ENCODE measurements at places on chromosomes 16 and 17. TPM values are rescaled to one million over a fixed set of nuclear protein-coding genes. Genes with fewer than 3 reads are reported as not detected.

The MARVELD3 gene
- 34.8 TPM for total RNA-seq

GRCh38 chr16:8764525-8765250, 32.8 kb downstream of the TMEM186 start:
- DNase-seq: peak; percentile 55

- no peak for DNase-seq
Measured at GRCh38 chr16:1830213-1830612, 3.2 kb downstream of the FAHD1 start.

The KRTAP4-4 gene
- total RNA-seq: not detected

The KCNAB3 gene
- 2.3 TPM for total RNA-seq

The GHDC gene
- total RNA-seq: 7.1 TPM

- no peak for DNase-seq
Measured at GRCh38 chr16:55494994-55495421, 13.9 kb upstream of the LPCAT2 start.

- no peak for DNase-seq
Measured at GRCh38 chr17:82710499-82711232, 5.8 kb upstream of the FN3KRP start.

The CACNG1 gene
- not detected for total RNA-seq

DNA sequence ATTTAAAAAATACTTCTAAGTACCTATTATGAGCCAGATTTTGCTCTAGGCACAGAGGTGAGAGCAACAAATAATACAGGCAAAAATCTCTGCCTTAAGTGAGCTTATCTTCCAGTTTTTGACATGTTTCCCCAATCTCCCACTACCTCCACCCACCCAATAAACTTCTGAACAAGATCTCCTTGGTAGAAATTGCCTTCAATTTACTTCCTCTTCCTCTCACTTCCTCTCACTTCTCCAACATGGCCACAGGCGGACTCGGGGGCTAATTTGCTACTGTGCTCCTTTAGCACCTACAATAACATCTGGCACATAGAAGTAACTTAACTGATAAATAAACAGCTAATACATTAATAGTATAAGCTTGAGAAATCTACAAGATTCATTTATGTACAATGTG, 82.6 kb downstream of the CACNG1 start:
- DNase-seq: no peak

The ACSM3 gene
- total RNA-seq: 6.2 TPM

The SULT1A2 gene
- total RNA-seq: 0.35 TPM

The CCT6B gene
- total RNA-seq: 0.48 TPM

DNA sequence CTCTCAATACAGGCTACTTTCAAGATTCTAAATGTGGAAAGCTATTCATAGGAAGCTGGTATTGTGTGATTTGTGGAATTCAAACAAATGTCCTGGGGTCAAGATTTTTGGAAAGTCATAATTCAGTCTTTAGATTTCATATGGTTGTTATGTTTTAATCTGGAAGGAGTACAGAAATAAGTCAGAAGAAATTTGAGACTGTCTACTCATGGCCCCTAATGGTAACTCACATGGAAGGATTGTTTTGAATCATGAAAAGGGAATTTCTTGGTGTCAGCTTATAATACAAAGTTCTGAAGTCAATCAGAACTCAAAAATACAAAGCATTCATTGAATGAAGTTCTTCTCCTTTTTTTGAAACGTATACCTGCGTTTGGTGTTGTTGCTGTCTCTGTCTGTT, 3.1 kb downstream of the KCNJ2 start:
- DNase-seq: no peak

The TMEM114 gene
- total RNA-seq: 1.6 TPM

- no peak for DNase-seq
Measured at GRCh38 chr16:17160920-17161431, 309.8 kb downstream of the XYLT1 start.

- DNase-seq: no peak
Measured at GRCh38 chr16:6646891-6647290, 685.8 kb upstream of the RBFOX1 start.

GRCh38 chr17:4108397-4108796, 34.4 kb downstream of the ZZEF1 start:
- no peak for DNase-seq

DNA sequence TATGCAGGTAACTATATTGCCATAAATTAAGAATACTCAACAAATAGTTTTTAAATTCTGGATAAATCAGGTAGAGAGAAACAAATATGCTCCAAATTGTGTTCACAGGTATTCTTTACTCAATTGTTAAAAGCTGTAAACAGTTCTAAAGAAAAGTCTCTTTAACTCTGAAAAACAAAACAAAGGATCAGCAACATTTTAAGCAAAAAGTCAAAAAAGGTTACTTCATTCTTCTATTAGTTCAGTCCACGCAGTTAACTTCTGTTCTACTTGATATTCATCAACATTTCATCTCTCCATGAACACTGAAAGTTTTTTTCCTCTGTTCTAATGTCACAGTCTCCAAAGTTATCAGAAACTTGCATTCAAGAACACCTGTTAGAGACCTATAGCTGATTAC, 47.9 kb downstream of the SCPEP1 start:
- DNase-seq: no peak

GRCh38 chr17:76575570-76575969, 10.1 kb downstream of the ST6GALNAC2 start:
- no peak for DNase-seq

The SCGB1C2 gene
- not detected for total RNA-seq

DNA sequence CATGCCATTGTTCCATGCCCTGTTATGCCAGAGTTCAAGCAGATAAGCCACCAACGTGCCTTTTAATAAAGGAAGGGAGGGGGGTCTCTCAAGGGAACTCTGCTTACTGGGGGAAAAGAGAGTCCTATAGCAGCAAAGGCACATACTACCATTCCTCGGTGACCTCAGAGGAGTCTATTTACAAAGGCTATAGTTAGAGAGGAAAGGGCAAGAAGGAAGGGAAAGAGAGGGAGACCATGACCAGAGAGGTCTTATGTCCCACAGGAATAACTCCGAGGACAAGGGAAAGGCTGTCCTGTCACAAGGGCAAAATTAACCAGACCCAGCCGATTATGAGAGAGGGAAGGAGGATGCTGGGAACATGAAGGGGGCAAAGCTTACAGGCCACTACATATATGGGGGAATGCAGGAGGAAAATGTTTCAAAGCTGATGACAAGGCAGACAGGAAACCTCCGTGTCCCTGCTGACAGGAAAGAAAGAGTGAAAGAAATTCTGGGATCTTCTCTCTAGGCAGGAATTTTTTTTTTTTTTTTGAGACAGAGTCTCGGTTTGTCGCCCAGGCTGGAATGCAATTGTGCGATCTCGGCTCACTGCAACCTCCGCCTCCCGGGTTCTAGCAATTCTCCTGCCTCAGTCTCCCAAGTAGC, 51.5 kb downstream of the HIC1 start:
- no peak for DNase-seq

DNA sequence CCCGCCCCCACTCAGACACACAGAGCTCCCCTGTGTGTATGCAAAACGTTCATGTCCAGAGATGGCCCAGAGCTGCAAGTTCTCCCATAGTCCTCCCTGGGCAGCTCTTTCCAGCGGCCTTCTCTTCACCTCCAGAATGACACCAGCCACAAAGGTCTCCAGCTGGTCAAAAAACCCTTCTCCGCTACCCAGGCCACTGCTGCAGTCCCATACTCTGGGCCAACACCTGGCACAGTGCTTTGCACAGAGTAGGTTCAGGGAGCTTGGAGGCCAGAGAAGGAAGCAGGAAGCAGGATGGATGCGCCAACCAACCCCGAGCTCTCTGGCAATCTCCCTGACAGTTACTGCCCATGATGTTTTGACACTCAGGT, 1.1 kb upstream of the STAT5B start:
- DNase-seq: no peak

DNA sequence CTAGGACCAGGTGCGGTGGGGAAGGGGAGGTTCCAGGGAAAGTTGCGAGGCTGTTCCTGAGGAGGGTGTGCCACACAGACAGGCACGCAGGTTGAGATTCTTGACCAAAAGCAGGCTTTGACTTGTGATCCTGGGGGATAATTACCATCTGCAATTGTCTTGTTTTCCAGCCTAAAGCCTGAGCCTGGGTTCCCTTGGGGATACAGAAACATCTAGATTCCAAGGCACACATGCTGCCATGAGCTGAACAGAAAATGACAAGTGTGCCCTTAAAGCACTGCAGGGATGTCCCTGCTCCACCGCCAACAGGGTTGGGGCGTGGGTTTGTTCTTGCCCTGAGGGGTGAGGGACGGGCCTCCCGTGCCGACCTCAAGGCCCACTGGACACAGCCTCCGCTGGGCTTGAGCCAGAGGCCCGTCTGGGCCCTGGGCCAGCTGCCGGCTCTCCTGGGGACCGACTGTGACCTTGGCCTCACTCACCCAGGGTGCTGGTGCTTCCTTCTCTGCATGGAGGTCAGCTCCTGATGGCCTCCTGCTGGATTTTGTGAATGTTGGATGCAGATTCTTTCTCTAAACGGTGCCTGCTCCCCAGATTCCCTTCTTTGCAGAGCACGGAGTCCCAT, 14.0 kb downstream of the CA5A start:
- DNase-seq: no peak

- no peak for DNase-seq
Measured at GRCh38 chr17:49762151-49762941, 1.6 kb downstream of the FAM117A start.

- no peak for DNase-seq
Measured at GRCh38 chr17:78971756-78972506, 7.8 kb downstream of the LGALS3BP start.

DNA sequence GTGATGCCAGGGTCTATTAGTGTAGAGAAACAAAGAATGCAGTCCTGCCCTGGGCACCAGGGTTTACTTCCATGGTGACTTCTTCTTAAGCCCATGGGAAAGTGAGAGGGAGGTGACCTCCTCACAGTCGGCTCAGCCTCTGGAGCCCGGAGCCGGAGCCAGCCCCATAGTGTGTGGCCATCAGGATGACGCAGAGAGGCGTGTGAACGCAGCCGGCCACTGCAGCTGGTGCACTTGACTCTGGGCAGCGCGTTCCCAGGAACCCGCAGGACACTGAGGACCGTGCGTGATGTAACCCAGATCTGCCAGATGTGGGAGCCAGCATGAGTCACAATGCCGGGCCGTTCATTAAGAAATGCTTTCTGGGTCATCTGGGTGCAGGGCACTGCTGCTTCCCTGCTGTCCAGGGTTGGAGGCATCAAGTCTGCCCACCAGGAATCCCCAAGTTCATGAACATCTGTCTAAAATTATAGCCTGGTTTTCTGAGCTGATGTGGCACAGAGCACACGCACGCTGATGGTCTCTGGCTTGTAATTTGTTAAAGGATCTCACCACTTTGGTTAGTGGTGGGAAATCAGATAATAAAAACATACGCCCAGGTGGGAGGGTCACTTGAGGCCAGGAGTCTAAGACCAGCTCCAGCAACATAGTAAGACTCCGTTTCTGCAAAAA, 114.1 kb downstream of the PITPNC1 start:
- DNase-seq: no peak

The MT1X gene
- total RNA-seq: 64.5 TPM

The SLC6A4 gene
- not detected for total RNA-seq
